ENCODE measurements at places on chromosomes 4 and X.

GRCh38 chr4:165834116-165834515 lies 38.9 kb upstream of the TLL1 start:
- no peak for DNase-seq

DNA sequence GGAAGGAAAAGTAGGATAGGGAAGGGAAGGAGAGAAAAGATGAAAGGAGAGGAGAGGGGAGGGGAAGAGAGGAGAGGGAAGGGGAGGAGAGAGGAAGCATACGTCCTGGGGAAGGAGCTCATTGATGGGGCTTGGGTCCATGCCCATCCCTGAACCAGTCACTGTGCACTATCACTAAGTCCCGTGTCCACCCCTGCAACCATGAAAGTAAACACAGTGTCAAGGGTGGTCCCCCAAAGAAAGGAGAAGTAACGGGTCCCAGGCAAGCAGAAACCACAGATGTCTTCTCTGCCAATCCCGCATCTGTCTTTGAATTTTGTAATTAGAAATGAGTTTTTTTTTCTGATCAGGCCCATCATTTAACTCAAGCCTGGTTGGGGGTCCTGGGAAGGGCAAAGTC lies 55.2 kb downstream of the LGI2 start:
- DNase-seq, result no peak

GRCh38 chrX:87525771-87526229 lies 8.2 kb downstream of the KLHL4 start:
- no peak for DNase-seq

- DNase-seq, result no peak
Measured at GRCh38 chr4:94544811-94545210, 93.1 kb downstream of the PDLIM5 start.

DNA sequence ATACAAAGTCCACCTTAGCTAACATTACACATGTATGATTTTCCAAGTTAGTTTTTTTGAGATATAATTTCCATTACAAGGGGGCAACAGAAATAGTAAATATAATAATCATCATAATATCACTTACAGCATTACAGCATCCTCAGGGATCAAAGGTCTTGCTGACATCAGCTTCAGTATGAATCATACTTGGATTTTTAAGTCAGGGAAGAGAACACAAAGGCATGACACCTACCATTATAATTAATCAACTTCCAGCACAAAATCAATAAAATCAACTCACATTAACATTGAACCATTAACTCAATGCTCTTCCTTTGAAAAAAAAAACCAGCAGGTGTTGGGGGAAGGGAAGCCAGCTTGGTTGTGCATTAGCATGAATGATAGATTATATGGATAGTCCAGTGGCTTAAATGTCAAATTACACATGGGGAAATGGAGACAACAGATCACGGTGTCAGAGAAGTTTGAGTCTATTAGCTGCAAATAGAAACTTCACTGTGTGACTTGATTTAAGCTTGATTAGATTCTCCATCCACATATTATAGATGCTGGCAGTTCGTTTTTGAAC lies 66.9 kb upstream of the CAPN6 start:
- DNase-seq, result no peak

GRCh38 chr4:162499478-162499877 lies 335.7 kb upstream of the FSTL5 start:
- DNase-seq, result no peak

- no peak for DNase-seq
Measured at GRCh38 chrX:53317365-53318069, 36.1 kb upstream of the IQSEC2 start.

DNA sequence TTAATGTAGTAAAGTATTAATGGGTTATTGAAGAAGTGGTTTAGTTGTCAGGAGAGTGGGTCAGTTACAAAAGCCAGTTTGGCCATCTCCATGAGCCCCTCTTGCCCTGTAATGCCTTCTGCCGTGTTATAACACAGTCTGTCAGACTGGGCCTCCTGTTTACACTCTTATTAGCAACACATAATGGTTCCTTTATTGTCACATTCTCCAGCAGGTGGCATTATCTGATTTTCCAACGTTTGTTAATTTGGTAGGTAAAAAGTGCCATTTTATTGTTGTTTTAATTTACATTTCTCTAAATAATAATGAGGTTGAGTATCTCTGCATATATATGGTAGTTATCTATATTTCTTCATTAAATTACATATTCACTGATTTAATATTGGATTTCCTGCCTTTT lies 560.8 kb downstream of the FGF13 start:
- DNase-seq, result no peak

DNA sequence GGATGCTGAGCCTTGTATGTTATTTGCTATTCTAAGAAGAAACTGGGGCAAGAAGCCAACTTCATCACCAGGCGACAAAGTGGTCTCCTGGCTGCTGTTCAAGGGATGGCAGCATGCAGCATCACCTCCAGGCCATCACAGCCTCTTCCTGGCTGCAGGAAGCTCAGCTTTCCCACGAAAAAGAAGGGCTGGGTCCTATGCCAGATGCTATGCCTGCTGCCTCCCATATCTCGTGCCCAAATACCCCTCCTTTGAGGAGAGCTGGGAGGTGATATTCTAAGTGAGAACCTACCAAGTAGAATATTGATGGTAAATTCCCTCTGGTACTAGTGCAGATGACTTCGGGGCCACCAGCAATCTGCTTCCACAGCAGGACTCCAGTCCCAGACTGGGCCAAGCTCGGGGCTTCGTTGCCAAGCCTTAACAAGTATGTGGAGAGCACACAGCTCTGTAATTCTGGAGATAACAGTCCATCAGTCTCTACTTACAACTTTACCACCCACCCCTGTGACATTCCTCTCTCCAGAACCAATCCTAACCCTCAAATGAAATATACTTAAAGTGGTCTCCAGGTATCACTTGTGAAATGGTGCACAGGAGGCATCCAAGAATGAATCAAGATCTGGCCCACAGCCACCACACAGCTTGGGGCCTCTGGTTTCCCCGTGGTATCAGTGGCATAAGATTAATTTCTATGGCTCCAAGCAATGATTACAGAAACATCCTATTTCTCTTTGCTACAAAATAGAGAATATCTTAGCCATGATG lies 149.3 kb downstream of the PALLD start:
- DNase-seq, result no peak

DNA sequence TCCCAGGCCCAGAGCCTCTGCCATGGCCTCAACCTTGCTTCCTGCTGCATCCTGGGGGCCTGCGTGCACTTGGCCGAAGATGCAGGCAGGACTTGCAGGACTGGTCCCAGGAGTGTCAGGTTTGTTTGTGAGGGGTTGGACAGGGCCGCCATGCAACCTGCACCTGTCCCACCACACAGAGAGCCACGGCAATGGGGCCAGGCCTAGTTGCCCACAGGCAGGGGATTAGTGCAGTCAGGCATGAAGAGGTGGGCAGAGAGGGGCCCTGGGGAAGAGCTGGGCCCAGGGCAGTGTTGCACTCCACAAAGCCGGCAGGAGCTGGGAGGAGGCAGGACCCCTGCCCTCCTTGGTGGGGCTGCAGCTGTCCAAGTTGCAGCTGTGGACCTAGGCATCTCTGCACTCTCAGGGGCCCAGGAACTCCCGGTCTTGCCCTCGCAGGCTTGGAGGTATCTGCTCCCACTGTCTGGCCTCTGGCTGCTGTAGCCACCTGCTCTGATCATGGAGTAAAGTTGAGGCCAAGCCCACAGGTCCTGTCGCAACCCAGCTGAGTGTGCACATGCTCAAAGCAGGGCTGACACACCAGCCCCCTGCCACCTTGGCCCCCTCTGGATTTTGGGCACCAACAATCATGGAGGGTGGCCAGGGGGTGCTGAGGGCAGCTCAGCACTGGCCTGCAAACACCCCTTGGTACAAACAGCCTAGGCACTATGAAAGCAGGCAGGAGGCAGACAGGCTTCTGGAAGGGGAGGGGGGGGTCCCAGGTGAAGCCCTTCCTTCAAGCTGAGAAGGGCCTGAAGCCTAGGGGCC lies 190.4 kb upstream of the PCDH10 start:
- no peak for DNase-seq

DNA sequence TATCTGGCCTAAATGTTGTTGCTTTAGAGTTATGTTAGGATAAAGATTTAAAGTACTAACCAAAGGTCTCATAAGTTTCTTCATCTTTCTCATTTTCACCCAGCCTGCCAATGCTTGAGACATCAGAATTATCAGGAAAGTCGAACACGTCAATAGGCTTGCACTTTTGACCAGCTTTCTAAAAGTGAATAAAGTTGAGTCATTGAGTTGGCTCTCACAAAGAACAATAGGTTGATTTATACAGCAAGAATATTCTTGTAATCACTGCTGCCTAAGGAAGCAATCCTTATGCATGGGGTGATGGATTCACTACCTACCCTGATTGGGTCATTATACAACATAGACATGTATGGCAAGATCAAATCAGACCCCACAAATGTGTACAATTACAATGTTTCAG lies 5.0 kb downstream of the CENPU start:
- DNase-seq, result no peak

GRCh38 chr4:159366966-159367780 lies 264.3 kb downstream of the RAPGEF2 start:
- no peak for DNase-seq

- no peak for DNase-seq
Measured at GRCh38 chr4:54992266-54992665, 133.1 kb downstream of the KDR start.

GRCh38 chr4:146340798-146341197 lies 126.5 kb downstream of the REELD1 start:
- no peak for DNase-seq

DNA sequence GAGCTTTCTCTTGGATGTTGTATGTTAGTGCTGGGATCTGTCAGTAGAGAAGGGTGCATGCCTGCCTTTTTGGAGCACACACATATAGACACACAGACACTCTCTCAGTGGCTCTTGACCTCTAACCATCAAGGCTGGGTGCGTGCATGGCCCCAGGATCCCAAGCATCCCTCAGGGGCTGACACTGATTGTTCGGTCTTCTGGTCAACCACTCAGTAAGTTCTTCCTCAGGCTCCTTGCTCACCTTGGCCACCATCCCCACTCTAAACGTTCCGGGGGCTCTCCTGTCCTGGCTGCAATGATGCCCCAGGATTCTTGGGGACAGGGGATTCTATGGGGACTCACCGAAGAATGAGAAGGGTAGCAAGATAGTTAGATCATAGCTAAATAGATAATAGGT lies 179.6 kb downstream of the SHOX start:
- no peak for DNase-seq

DNA sequence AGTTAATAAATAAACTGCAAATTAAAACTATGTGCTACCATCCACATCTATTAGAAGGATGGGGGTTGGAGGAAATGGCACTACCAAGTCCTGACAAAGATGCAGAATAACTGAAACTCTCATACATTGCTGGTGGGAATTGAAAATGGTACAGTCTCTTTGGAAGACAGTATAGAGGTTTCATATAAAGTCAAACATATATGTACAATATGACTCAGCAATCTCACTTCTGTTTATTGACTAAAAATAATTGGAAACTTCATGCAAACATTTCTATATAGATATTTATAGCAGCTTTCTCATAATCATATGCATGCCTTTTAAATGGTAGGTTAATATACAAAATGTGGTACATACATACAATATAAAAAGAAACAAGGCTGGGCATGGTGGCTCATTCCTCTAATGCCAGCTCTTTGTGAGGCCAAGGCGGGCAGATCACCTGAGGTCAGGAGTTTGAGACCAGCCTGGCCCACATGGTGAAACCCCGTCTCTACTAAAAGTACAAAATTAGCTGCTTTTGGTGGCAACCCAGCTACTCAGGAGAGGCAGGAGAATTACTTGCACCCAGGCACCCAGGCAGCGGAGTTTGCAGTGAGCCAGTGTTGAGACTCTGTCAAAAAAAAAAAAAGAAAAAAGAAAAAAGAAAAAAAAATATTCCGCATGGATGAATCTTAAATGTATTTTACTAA lies 225.0 kb upstream of the CXXC4 start:
- no peak for DNase-seq

GRCh38 chr4:3494462-3494871 lies 31.4 kb downstream of the DOK7 start:
- no peak for DNase-seq

- DNase-seq, result no peak
Measured at GRCh38 chr4:43048570-43048969, 156.1 kb downstream of the GRXCR1 start.

DNA sequence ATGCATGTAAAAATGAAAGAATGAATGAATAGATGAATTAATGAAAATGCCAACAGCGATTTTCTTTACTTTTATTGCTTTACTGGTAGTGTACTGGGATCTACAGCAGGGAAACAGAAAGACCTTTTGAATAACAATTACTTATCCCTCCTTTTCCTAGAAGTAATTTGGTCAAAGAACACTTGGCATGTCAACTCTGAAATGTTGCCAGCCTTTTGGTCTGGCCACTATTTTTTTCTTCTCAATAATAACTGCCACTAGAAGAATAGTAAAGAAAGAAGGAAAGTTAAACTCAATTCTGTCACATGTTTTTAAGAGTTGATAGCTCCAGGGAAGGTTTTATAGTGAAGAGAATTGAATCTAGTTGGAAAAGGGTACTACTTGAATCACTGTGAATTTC lies 52.9 kb downstream of the EPHA5 start:
- DNase-seq, result no peak

DNA sequence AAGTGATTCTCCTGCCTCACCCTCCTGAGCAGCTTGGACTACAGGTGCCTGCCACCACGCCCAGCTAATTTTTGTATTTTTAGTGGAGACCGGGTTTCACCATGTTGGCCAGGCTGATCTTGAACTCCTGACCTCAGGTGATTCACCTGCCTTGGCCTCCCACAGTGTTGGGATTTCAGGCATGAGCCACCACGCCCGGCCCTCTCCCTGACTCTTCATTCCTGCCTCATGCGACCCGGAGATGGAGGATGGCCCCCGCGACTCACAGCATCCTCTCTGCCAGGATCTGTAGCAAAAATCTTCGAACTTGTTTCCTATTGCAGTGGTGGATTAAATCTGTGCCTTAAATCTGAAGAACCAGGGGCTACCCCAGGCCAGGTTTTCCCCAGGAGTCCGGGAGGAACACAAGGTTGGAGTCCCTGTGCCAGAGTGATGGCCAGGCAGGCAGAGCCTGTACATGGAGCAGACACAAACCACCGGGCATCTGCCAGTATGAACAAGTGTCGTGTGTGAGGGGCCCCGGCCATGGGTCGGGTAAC lies 11.5 kb downstream of the CPLX1 start:
- no peak for DNase-seq

DNA sequence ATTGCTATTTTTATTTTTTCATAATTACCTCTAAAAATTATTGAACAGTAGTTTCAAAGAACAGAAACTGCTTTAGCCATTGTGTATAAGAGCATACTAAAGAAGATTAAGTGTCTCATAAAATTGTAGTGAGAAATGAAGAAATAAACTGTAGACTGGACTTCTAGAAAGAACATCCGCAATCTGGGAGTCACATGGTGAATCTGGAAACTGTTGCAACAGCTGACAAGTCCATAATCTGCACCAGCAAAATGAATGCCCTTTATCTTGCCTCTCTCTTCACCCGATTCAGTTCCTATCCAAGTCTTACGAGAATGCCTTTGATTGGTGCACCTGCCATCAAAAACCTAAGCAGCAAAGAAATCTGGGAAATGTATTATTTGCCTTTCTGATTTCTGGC lies 312.9 kb downstream of the NAF1 start:
- DNase-seq, result no peak

- peak; percentile 72 for DNase-seq
Measured at GRCh38 chr4:106803083-106803482, 233.0 kb downstream of the DKK2 start.

Measured in skin of body (tissue), 3 donors.